Activated T-cell treated with anti-CD3 and anti-CD28 coated beads, Interleukin-2, amount 50 U/mL, for 72 hours (primary cell): ENCODE measurements at places on chromosomes 2 and 18.

DNA sequence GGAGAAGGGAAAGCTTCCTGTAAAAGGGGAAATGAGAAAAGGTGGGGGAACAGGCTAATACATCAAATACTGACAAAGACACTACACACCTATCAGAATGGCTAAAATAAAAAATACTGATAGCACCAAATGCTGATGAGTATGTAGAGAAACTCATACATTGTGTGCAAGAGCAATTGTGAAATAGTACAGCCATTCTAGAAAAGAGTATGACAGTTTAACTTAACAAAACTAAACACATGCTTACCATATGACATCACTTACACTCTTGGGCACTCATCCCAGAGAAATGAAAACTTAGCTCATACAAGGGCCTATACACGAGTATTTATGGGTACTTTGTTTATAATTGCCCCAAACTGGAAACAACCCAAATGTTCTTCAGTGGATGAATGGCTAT lies 53.4 kb downstream of the ZNF638 start:
- DNase-seq, result no peak

- no peak for DNase-seq
These were observed 321.6 kb downstream of the DSEL start for GRCh38 chr18:67194886-67195285.

- DNase-seq, result no peak
These were observed 943.8 kb downstream of the LRP1B start for GRCh38 chr2:141187075-141187439.

- DNase-seq, result no peak
These were observed 32.5 kb upstream of the IL1RL1 start for GRCh38 chr2:102278720-102279390.

- no peak for DNase-seq
These were observed 167.4 kb downstream of the SPAG16 start for GRCh38 chr2:213451542-213452239.

DNA sequence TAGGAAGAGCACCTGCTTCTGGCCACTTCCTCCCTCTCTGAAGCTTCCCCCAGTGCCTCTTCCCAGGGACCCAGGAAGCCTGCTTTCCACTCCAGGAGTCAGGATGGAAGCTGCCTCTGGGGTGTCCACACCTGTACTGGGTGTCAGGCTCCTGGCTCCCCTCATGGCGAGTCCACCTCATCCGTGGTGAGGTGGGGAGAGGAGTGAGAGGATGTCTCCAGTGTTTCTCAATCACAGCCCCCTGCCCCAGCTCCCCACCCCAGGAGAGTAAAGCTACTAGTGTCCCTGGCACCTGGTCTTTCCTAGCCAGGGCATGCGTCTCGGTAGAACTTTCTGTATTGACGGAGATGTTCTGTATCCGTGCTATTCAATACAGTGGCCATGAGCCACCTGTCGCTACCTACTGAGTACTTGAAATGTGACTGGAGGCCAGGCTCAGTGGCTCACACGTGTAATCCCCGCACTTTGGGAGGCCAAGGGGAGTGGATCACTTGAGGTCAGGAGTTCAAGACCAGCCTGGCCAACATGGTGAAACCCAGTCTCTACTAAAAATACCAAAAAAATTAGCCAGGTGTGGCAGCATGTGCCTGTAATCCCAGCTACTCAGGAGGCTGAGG lies 171.2 kb upstream of the HAAO start:
- DNase-seq, result no peak

DNA sequence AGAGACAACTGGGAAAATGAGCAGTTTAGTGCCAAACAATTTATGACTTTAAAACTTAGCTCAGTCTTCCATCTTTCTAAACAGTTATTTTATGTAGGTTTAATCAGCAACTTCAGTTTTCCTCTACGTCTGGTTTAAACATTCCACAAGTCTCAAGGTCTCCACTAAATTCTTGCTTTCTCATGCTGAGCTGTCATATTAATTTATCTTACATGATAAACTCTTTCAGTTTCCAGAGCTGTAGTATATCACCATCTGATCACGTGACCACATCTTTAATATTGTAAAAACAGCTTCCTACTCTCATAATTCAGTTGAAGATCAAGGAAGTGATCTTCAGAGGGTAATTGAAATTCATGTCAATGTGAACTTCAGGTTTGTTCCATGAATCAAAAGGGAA lies 158.6 kb downstream of the ZNF804A start:
- DNase-seq, result no peak

DNA sequence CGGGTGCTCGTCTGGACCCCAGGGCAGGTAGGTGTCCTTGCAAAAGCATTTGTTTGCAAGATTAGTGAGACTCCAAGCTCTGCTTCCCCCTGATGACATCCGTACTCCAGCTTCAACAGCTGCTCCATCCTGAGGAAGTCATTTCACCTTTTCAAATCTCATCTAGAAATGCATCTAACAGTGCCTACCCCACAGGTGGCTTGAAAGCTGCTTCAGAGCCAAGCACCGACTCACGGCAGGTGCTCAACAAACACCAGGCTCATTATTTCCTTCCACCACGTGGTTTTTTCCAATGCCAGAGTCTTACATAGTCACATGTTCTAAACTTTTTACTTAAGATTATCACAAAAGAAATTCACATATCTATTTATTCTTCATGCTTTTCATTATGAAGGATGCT lies 31.9 kb downstream of the CNGA3 start:
- no peak for DNase-seq

GRCh38 chr2:74291886-74292621 lies 51.2 kb downstream of the SLC4A5 start:
- no peak for DNase-seq

DNA sequence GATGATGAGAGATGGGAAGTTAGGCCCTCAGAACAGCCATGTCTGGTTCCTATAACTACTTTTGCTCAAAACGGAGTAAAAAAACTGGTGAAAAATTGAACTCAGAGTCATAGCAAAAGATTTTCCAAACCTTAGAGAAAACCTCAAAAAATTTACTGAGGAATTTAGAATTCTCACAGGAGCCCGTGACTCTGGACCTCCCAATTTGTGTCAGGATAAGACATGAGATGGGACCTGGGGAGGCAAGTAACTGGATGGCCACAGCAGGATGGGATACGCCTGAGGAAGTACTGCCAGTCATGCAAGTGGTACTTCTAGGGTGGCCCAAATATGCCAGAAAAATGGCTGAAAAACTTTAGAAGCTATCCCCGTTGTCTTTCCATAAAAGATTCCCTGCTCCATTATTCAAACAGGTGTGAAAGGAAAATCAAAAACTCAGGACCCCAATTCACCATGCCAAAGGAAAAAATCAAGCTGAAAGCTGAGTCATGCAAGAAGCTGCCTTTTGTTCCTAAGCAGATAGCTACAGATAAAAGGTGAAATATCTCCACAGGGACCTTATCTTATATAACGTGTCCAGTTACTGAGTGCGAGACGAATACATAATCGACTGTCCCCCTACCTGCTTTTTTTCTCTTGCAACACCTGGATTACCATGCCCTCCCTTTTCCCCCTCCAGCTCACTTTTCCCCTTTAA lies 34.1 kb upstream of the LIPG start:
- DNase-seq, result no peak

- DNase-seq, result no peak
These were observed 104.6 kb downstream of the PTPN4 start for GRCh38 chr2:119864318-119864717.

- no peak for DNase-seq
These were observed 25.6 kb upstream of the ZC3H15 start for GRCh38 chr2:186460465-186460864.

DNA sequence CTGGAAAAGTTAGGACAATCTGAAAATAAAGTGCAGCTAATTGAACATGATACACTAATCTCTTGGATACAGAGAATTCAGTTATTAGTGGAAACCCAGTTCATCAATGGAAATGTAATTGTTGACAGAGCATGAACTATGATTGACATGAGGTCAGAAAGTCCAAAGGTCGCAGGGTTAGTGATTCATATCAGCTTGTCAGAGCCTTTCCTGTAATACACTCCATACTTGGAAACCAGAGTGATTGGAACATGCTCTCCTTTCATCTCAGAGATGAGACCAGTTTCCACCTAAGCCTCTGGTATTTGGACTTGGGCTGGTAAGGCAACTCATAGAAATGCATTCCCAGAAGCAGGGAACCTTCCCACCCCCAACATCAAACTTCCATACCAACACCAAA lies 8.5 kb upstream of the NCKAP5 start:
- no peak for DNase-seq

DNA sequence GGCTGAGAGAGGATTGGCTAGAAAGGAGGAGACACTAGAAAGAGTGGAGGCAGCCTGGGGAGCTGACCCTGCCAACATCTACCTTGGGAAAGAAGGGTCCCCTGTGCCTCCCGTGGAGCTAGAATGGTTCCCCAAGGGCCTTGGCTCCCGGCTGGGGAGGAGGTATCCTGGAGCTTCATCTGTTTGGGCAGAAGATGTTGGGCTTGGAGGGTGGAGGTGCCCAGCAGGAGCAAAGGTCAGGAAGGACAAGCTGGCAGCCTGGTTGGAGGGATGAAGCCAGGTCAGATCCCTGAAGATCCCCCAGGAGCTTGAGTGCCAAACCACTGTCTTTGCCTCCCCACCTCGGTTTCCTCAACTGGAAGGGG lies 2.9 kb downstream of the ATP6V1B1 start:
- DNase-seq, result no peak

GRCh38 chr2:99084256-99084655 lies 57.3 kb upstream of the C2orf15 start:
- DNase-seq, result no peak

DNA sequence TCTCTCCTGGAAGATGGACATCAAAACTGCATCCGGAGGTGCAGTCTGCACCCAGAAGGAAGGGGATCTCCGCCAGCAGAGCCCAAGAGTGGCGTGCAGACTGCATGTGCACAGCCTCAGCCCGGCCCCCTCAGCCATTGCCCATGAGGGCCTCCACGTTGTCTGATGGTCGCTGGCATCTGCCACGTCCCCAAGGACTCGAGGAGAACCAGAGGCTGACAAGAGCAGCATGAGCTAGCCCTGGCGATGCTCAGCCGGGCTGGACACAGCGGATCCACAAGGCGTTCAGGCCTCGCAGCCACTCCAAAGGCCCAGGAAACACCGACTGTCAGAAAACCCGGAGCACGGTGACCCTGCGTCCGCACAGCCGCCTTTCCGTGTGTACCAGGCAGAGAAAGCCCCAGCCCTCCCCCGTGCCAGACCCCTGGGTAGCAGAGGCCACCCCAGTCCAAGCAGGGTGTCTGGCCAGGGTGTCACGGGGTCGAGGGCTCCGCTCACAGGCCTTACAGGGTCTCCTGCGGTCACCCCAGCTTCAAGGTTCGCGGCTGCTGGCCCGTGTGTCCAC lies 48.3 kb downstream of the SLC66A2 start:
- no peak for DNase-seq

- DNase-seq, result no peak
These were observed 99.7 kb downstream of the INHBB start for GRCh38 chr2:120445449-120446143.

DNA sequence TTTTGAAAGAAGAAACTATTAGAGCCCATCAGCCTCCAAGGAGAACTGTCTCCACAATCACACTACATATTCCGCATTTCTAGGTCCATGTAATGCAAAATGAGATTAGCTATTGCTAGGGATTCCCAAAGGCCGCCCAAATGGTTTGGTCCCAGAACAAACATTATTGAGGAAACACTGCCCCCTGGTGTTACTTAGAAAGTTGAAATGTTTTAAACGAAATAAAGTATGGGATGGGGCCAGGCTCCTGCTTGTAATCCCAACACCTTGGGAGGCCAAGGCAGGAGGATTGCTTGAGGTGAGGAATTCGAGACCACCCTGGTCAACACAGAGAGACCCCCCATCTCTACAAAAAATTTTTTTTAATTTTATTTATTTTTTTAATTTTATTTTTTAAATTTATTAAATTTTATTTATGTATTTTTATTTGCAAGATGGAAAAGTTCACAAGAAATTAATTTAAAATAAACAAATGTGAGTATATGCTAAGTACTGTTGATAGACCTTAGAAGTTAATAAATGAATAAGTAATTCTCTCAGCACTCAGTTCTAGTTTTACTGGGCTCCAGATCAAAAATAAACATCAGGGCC lies 5.5 kb downstream of the NHEJ1 start:
- DNase-seq, result peak; percentile 21

- no peak for DNase-seq
These were observed 189.4 kb upstream of the GLI2 start for GRCh38 chr2:120546048-120546864.

GRCh38 chr2:48496849-48497248 lies 33.1 kb upstream of the STON1 start:
- DNase-seq, result no peak

DNA sequence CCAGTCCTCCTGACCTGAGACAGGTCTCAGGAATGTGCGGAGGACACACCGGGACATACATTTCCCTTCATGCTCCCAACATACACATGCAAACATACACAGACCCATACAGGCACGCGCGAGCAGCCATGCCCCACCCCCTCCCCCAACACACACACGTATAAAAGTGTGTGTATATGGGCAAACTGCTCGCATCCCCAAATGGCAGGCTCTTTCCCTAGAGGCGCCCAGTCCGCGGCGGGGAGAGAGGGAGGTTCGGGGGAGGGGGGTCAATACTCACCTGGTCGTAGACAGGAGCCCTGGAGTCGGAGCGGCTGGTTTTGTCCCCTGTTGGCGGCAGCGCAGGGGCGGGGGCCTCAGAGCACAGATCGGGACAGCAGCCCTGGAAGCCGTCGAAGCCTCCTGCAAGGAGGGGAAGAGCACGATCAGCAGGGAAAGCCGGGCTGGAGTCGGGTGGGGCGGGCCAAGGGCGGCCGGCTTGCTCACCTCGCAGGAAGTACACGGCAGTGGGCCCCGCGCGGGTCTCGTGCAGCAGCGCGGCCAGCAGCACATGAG lies 682 bp downstream of the DUSP2 start:
- DNase-seq, result peak; percentile 60

DNA sequence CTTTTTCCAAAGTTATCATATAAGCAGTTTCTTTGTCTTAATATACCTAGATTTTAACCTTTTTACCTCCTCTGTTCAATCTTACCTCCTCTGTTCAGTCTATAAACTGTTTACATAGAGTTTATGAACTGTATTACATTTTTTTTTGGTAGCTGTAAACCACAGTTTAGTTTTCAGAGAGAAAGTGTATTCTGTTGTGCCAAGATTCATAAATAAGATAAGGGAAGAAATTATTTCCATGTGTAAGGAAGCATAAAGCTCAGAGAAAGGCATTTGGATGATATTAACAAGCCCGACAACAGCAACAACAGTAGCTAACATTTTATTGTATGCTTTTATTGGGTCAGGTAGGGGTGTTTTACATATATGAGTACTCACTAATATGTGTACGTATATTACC lies 71.2 kb downstream of the ACVR2A start:
- no peak for DNase-seq

DNA sequence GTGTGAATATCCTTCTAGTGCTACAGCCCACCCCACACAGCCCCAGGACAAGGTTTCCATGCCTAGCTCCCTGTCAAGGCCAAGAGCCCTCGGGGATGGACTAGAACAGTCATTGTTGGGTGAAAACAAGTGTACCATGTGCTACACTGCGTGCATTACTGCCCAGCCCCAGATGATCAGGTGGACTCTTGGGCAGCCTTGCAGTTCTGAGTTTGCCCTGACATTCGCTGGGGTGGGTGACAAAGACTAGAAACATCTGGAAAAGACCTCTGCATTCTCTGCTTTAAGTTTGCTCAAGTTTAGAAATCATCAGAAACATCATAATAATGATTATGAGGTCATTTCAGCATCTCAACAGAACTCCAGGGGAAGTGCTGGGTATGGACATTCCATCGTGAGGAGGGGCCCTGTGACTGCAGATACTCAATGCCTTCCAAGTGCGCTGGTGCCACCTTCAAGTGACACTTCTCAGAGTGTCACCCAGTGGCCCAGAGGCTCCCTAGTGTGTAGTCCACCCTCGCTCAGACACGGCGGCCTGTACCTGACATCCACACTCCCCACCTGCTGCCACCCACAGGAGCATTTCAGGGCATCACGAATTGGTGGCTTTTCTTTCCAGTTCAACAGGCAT lies 5.3 kb upstream of the PXDN start:
- DNase-seq, result no peak
